ENCODE measurements at places on chromosomes 1 and 21. TPM values are rescaled to one million over a fixed set of nuclear protein-coding genes. Genes with fewer than 3 reads are reported as not detected.

DYNLT5 gene
- total RNA-seq: not detected

PTAFR gene
- total RNA-seq: 0.85 TPM

CCDC17 gene
- total RNA-seq: 0.16 TPM

ST6GALNAC3 gene
- total RNA-seq: 3.9 TPM

FALEC gene
- total RNA-seq: not detected

HIVEP3 gene
- 1.8 TPM for total RNA-seq
